ENCODE measurements at places on chromosomes 3 and 15.

DNA sequence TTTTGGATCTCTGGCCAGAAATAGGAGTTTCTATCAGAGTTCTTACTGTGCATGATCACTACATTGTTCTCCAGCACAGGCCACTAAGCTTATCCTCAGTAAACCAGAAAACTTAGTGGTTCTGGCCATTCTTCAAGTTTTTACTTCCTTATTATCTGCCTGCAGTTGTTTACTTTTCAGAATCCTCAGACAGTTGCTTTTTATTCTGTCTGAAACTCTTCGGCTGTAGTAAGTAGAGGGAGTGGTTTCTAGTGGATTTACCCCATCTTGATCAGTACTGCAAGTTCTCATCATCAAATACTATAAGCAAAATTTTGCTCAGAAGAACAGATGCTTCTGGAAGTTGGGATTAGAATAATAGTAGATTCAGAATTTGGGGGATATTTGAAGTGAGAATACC lies 193.0 kb upstream of the RARB start:
- DNase-seq, result no peak

GRCh38 chr15:66830358-66830757 lies 128.3 kb downstream of the SMAD6 start:
- peak; percentile 82 for DNase-seq

- DNase-seq, result no peak
Observed at GRCh38 chr15:73839699-73840377, 33.5 kb upstream of the TBC1D21 start.

DNA sequence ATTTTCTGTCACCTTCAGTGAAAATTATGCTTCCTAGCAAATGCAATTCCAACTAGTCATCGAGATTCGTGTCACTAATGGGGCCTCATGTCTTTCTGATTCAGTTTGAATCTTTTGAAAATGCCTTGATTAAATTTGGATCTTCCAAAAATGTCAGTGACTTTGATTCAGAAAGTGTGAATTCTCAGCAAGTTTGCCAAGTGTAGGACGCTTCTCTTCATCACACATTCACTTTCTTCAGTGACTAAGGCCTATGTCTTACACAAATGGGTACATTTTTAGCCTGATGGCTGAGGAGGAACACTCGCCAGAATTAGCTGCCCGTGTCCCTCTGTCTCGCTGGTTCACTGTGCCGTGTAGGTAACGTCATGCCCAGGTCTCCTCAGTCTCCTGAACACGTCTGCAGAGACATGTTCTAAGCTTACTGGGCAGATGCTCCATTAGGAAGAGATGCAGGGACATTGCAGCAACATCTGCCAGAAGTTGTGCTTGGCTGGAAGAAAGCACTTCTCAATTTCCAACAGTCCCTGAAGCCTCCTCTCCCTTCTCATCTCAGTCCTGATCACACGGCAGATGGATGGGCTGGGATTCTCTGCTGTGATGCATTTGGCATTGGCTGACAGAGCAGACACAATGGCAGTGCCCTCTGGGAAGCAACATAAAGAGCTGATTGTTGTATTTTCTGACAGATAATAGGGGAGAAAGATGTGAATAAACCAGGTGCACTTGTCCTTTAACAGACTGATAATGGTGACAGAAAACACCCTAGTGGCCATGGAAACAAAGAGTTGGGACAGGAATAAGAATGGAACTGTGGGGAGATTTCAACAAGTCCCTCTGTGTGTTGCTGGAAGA lies 29.1 kb upstream of the LYZL4 start:
- no peak for DNase-seq

- no peak for DNase-seq
Observed at GRCh38 chr15:59159210-59159609, 47.4 kb upstream of the LDHAL6B start.

DNA sequence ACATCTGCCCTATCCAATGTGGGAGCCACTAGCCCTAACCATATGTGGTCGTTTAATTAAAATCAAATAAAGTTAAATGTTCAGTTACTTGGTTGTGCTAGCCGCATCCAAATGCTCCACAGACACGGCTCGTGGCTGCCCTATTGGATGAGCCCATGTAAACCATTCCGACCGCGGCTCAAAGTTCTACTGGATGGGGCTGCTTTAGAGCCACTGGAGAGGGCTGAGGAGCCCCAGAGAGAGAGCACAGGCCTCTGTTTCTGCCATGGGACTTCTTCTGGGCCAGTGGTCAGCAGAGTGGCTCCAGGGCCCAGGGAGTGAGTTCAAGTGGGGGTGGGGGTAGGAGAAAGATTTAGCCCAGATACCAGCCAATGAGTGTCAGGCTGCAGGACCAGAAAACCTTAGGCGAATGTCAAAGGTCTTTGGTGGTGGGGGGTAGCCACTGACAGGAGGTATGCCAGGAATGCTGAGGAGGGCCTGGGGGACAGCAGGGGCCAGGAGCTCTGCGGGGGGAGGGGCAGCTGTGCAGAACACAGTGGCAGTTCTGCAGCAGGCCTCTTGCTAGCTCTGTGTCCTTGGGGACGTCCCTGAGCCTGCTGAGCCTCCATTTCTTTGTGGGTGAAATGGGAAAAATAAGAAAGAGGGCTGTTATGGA lies 30.1 kb downstream of the SPSB4 start:
- DNase-seq, result no peak

- DNase-seq, result no peak
Observed at GRCh38 chr3:124823206-124823605, 64.0 kb downstream of the ITGB5 start.

DNA sequence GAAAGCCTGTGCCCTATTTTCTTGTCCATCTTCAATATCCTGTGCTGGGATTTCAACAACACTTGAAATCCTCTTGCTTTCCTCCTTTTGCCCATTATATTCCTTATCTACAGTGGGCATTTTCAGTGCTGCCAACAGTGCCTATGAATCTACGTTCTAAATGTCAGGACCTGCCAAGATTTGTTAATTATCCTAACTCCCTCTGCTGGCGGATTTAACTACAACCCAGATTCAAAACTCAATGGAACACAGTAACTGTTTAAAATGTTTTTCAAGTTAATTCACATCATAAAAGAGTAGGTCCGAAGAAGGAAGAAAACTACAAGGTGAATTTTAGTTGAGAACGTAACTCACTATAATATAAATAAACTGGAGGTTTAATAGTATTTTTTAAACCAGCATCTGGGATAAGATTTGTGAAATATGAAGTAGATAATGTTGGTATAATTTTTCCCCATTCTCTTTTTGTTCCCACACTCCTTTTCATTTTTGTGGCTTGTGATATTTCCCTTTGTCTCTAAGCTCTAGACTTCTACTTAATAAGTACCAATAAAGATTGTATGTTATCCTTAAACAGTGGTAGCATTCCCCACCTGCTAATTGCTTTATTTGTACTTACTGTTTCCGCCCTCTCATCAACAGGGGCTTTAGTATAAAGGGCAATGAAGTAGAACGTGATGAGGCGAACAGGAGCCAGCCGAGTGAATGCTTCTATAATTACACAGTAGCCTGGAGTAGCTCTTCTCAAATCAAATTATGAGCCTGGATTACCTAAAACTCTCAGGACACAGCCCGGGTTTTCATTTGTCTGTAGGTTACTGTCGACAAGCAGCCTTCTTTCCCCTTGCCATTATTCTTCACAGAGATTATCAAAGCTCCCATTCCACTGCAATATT lies 302.5 kb upstream of the ATP11B start:
- DNase-seq, result no peak

GRCh38 chr3:53842436-53843194 lies 3.6 kb downstream of the CHDH start:
- DNase-seq, result no peak

- DNase-seq, result no peak
Observed at GRCh38 chr15:50247819-50248655, 17.5 kb downstream of the HDC start.

- peak; percentile 52 for DNase-seq
Observed at GRCh38 chr3:46845397-46845859, 17.8 kb downstream of the MYL3 start.

DNA sequence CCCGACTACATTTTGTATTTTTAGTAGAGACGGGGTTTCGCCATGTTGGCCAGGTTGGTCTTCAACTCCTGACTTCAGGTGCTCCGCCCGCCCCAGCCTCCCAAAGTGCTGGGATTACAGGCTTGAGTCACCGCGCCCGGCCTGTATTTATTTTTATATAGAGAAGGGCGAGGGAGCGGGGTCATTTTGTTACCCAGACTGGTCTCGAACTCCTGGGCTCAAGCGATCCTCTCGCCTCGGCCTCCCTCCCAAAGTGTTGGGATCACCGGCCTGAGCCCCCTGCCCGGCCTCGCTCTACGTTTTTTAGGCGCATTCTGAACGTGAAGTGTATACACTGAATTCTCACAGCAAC lies 514 bp upstream of the PPP4R2 start:
- no peak for DNase-seq

DNA sequence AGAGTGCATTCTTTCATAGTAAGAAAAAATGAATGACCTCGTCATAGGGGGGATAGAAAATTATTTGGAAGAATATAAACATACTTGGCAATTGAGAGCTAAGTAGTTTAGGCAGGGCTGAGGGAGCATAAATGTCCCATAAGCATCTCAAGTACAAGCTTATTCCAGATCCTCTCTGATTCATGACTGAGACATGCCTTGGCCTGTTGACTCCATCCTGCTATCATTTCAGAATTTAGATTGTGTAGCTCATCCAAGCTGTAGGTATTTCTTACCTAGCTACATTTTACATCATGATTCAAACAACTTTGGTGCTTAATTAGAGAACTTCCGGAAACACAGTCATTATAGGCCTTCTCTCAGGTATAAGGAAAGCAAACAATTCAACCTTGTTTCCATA lies 12.3 kb downstream of the POGLUT1 start:
- no peak for DNase-seq

- DNase-seq, result no peak
Observed at GRCh38 chr3:143855183-143855582, 6.9 kb upstream of the SLC9A9 start.

DNA sequence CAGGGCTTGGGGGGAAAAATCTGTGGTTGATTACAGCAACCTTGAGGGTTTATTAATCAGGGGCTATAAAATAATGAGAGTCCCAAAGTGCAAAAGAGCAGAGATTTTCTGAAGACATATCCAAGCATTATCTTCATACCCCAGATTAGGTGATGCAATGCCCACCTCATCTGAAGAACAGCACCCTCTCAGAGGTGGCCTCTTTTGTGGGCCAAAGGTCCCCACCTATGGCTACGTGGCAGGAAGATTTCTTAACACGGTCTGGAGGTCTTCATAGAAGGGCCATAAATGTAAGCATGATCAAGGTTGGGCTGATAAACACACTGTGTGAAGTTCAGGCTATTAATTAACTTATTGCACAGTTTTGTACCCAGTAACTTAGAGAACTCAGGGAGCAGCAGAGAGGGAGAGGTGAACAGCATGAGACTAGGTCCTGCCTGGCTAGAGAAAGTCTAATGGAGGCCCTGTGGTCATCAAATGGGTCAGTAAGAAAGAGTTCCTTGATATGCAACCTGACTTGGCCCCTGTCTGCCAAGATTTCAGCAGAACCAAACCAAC lies 29.6 kb upstream of the RBP2 start:
- no peak for DNase-seq

- DNase-seq, result peak; percentile 35
Observed at GRCh38 chr3:128547368-128547987, 54.5 kb upstream of the GATA2 start.

DNA sequence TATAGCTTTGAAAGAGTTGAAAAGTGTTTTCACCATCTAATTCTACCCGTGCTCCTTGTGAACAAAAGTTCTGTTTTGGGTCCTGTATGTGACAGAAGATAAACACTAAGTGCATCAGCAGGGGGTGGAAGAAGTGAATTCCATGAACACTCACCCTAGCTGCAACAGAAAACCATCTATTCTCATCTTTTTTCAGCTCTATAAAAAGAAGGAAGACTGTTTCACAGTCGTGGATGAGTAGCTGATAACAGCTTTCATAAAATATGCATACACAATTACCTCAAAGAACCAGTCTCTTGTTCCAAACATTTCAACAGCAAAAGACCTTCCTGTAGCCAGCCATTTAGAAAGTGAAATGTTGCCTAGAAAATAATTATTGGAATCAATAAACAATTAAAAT lies 281.7 kb upstream of the RASGRP1 start:
- no peak for DNase-seq

GRCh38 chr3:145024700-145025099 lies 1053.1 kb downstream of the DIPK2A start:
- no peak for DNase-seq

GRCh38 chr3:47193871-47194859 lies 30.3 kb upstream of the SETD2 start:
- DNase-seq, result no peak

- no peak for DNase-seq
Observed at GRCh38 chr3:177061369-177061768, 135.9 kb downstream of the TBL1XR1 start.

DNA sequence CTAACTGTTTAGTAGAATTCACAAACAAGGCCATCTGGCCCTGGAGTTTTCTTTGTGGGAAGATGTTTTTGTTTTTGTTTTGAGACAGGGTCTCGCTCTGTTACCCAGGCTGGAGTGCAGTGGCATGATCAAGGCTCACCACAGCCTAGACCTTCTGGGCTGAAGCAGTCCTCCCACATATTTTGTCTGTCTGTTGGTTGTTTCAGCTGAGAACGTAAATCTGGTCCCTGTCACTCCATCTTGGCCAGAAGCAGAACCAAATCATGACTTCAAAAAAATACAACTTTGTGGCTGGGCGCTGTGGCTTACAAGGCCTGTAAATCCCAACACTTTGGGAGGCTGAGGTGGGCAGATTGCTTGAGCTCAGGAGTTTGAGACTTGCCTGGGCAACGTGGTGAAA lies 27.1 kb downstream of the MRAS start:
- DNase-seq, result no peak

DNA sequence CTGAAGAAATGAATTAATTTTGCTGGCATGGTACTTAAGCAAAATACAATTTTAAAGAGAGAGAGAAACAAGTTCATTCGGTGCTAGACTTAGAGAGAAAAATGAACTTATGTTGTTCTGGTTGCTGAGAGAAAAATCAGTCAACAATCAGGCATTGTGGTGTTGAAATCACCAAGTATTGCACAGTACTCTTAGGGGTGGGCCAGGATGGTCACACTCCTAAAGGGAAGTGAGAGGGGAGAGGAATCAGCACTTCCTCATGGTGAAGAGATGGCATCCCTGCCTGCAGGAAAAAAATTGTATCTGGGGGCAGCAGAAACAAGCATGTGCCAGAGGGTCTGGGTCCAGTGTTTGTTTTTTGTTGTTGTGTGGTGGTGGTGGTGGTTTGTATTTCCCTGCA lies 7.0 kb upstream of the DMXL2 start:
- DNase-seq, result no peak

DNA sequence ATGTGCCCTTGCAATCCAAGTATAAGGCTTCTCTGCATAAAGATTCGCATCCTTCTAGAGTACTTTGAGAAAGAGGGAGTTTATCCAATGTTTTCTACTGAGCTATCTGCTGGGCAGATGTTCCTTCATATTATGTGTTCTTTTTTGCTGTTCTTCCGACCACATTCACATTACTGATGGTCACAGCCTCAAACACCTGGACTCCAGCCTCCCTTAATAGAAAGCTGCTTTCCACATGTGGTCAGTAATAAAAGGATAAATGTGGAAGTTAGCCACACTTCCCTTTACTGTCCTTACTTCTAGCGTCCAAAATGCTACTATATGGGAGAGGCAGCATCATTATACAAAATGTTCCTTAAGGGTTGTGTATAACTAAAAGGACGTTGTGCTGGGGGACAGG lies 116.9 kb downstream of the CD47 start:
- DNase-seq, result no peak

- DNase-seq, result peak; percentile 87
Observed at GRCh38 chr3:157077565-157077991, 82.4 kb downstream of the CCNL1 start.
